LHCN-M2 (cell line): ENCODE measurements at places on chromosomes 7 and 10.
A peak's percentile ranks its signal among the peaks of the same experiment; 100 is the strongest.

DNA sequence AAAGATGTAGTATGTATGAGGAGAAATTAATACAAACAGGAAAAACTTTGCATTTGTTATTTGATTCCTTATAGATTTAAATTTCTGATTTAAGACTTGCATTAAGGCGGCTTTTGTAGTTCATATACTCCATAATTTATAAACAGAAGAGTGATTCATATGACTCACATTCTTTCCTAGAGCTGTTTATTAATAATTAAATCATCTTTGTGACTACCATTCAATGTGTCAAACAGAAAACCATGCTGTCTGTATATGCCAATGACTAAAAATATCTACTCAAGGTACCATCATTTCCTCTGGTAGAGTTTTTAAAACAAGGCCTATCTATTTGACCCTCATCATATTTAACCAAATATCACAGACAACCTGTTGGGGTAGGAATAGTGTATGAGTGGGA, 501.7 kb downstream of the PARD3 start:
- DNase-seq, result no peak

DNA sequence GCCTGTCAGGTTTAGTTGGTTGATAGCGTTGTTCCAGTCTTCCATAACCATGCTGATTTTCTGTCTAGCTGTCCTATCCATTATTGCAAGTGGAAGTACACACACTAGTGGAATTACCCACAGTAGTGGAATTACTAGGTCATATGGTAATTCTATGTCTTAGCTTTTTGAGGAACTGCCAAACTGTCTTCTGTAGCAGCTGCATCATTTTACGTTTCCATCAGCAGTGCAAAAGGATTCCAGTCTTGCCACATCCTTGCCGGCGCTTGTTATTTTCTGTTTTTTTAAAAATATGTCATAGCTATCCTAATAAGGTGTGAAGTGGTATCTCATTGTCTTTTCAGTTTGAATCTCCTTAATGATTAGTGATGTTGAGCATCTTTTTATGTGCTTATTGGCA, 17.2 kb upstream of the RHBDD2 start:
- peak; percentile 49 for DNase-seq

DNA sequence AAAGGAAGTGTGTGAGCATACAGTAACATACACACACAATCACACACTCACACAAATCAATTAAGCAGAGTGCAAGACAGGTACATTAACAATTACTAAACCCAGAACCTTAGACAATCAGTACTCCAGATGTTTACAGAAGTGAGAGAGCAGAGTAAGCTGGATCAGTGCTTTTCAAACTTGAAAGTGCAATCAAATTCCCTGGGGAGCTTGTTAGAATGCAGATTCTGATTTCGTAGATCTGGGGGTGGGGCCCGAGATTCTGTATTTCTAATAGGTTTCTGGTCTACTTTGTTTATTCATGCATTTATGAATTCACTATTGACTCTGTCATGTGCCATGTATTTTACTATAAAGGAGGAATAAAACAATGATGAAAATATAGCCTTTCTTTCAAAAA, 179.6 kb upstream of the PHYHIPL start:
- DNase-seq, result no peak

- DNase-seq, result no peak
Measured at GRCh38 chr10:129309565-129309964, 157.5 kb upstream of the MGMT start.

DNA sequence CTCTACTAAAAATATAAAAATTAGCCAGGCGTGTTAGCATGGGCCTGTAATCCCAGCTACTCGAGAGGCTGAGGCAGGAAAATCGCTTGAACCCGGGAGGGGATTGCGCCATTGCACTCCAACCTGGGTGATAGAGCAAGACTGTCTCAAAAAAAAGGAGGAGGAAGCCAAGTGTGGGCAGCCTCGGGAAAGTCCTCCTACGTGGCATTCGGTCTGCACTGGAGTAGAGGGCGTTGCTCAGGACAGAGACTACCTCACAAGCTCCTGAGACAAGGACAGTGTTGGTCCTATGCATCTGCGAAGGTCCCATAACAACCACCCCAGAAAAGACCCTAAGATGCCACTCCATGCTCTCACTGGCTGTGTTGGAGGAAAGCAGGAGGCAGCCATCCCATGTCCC, 10.0 kb upstream of the SERPINE1 start:
- peak; percentile 32 for DNase-seq

DNA sequence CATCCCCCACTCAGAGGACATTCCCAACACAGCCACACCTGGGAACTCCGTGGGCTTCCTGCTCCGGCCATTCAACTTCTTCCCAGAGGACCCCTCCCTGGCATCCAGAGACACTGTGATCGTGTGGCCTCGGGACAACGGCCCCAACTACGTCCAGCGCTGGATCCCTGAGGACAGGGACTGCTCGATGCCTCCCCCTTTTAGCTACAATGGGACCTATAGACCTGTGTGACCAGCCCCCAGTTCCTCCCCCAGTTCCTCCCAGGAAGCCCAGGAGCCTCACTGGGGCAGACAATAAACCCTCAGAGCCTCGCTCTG, 8.6 kb downstream of the AOC1 start:
- no peak for DNase-seq
